ENCODE measurements at places on chromosomes 13 and 19.

DNA sequence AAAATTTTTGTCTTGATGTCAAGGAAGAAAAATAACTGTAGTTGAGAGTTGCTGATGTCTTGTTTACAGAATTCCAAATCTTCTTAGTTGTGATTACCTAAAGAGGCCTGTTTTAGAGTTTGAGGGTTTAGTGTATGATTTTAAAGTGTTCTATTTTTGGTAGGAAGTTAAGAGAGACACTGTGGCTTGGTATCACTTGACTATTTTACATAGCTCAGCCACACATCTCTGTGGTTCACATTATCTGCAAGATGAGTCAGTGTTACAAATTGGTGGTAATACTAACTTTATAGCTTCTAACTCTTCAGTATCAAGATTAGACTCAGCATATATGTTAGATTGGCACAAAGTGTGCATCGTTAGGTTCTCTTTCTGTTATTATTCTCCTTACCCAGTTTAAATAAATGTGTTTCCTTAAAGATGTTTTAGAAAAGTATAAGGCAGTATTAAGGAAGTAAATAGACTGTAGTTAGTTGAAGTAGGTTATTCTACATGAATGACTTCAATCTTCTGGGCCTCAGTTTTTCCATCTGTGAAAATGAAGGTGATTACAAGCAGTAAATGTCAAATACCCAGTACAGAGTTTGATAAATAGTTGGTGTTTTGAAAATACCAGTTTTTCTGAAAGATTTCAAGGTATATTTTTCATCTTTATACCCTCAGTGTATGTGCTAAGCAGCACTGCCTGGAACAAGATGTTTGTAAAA is 33.4 kb downstream of the COG6 start:
- no peak for DNase-seq

GRCh38 chr13:29753618-29754472 is 96.6 kb downstream of the UBL3 start:
- no peak for DNase-seq

DNA sequence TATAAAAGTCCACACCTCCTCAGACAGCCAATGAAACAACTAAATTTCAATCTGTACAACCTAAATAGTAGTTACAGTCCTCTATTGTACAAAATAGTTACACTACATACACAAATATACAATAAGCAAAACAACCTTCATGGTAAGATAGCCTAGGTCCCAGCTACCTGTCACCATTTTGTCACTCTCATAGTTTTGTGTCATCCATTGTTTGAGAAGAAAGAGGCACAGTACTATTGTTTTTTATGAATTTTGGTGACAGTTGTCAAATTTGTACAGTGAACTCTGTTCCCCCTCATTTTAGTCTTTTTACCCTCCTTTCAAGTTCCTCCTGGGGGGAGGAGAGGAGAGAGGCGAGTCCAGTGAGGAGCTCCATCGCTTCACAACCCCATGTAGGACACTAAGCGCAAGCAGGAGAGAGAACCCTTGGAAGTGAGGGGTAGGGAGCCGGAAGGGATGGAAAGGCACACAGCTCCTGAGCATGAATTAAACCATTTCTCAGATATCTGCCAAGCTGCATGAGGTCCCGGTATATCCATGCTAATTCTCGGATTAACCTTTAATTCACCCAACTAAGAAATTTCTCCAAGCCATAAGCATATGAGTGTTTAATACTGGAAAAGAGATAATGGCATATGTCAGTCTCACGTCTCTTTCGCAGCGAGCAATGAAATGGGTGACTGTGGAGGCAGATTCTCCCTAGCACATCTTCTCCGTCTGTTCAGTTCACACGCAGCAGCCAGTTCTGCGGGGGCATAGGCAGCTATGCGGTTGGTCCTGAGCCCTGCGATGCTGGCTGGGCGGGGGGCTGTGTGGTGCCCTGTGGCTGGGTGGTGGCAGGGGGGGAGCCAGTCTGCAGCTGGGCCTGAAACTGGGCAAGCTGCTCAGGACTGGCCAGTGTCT is 60.5 kb downstream of the SERP2 start:
- no peak for DNase-seq

DNA sequence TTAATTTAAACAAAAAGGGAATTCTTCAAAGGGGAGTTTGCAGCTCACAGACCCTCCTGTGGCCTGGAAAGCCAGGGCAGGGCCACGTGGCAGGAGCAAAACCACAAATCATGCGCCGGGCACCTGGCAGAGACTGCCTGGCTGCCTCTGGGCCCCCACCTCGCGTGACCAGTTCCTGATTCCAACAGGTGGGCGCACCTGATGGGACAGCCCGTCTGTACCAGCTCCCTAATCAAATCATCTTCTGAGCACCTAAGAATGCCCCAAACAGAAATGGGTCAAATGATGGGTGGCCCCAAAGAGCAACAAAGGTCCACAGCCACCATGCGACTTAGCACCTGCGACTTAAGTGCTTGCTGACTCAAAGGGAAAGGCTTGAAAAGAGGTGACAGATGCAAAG is 9.2 kb downstream of the TMTC4 start:
- DNase-seq: no peak

GRCh38 chr19:21047716-21048115 is 27.3 kb downstream of the ZNF430 start:
- no peak for DNase-seq

GRCh38 chr19:53772943-53773342 is 51.2 kb downstream of the NLRP12 start:
- peak; percentile 31 for DNase-seq

- no peak for DNase-seq
Measured at GRCh38 chr13:24694907-24695306, 14.7 kb downstream of the ATP12A start.

DNA sequence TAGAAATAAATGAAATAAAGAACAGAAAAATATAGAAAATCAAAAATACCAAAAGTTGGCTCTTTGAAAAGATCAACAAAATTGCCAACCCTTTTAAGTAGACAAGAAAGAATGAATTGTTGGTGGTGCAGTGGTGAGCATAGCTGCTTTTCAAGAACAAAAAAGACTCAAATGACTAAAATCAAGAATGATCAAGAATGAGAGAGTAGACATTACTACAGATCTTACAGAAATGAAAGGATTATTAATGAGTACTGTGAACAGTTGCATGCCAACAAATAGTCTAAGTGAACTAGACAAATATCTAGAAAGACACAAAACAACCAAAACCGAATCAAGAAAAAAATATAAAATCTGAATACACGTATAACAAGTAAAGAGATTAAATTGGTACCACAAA is 53.9 kb downstream of the FNDC3A start:
- DNase-seq: no peak

- DNase-seq: no peak
Measured at GRCh38 chr13:94706101-94706842, 6.1 kb downstream of the SOX21 start.

DNA sequence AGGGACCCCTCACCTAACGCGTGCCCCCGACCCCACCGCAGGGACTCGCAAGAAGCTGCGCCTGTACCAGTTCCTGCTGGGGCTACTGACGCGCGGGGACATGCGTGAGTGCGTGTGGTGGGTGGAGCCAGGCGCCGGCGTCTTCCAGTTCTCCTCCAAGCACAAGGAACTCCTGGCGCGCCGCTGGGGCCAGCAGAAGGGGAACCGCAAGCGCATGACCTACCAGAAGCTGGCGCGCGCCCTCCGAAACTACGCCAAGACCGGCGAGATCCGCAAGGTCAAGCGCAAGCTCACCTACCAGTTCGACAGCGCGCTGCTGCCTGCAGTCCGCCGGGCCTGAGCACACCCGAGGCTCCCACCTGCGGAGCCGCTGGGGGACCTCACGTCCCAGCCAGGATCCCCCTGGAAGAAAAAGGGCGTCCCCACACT is 4.7 kb upstream of the MYBPC2 start:
- DNase-seq: peak; percentile 30

- DNase-seq: no peak
Measured at GRCh38 chr13:37811441-37811840, 58.1 kb downstream of the TRPC4 start.

- no peak for DNase-seq
Measured at GRCh38 chr19:49415102-49415809, 8.0 kb downstream of the PTH2 start.

DNA sequence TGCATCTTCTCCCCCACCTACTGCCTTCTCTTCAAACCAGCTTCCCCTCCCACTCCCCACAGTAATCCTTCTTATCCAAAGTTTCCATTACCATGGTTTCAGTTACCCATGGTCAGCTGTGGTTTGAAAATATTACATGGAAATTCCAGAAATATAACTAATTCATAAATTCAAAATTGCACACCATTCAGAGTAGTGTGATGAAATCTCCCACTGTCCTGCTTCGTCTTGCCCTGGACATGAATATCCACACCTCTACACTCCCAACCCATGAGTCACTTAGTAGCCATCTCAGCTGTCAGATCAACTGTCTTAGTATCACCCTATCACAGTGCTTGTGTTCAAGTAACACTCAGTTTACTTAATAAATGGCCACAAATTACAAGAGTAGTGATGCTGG is 3.8 kb upstream of the KCTD12 start:
- no peak for DNase-seq

- no peak for DNase-seq
Measured at GRCh38 chr13:97716746-97717145, 236.7 kb upstream of the IPO5 start.

DNA sequence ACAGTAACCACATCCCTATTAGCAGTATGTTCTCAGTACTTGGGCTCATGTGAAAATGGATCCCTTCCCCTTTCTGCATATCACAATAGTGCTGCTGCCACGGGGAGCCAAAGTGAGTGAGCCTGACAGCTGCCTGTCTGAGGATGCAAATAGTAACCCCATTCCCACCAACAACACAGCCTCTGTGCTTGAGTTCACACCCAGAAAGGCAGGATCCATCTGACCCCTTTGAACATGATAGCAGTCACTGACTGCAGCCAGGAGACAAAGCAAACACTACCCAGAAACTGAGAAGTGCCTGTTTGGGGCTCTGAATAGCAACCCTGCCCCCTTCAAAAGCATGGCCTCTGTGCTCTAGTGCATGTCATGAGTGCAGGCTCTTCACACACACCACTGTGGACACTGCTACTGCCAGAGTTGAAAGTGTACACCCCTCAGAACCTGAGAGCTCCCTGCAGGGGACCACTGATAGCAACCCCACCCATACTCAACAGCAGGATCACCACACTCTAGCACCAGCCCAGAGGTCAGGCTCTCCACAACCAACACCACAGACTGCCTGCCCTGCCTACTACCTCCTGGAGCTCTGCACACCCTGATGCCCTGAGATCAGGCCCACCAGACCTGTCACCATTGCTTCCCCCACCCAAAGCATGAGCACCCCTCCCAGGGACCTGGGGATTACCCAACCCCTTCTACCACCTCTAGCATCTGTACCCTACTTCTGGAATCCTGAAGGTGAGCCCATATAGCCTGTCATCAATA is 1563.5 kb upstream of the PRR20A start:
- DNase-seq: no peak

- no peak for DNase-seq
Measured at GRCh38 chr19:40383668-40384248, 6.2 kb downstream of the HIPK4 start.

DNA sequence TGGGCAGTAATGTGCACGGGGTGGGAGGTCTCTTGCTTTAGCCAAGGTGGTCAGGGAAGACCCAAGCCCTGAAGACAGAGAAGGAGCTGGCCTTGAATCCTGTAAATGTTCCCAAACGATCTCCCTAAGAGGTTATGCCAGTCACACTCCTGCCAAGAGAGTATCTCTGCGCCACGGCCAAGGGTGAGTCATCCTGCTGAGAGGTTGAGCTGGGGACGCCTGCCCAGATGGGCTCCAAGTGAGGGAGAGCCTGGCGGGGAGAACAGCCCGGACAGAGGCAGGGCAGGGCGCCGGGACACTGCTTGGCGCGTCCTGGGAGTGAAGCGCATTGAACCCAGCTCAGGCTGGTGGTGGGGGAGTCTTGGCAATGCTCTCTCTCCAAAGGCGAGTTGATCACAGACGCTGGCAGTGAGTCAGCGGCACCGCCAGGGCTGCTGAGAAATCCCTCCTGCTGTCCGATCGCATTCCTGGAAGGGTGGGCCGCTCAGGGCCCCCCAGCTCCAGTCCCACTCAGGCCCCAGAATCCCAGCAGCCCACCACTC is 16.4 kb downstream of the SULT2B1 start:
- DNase-seq: peak; percentile 88

GRCh38 chr19:7947939-7948338 is 4.5 kb upstream of the TIMM44 start:
- DNase-seq: no peak

DNA sequence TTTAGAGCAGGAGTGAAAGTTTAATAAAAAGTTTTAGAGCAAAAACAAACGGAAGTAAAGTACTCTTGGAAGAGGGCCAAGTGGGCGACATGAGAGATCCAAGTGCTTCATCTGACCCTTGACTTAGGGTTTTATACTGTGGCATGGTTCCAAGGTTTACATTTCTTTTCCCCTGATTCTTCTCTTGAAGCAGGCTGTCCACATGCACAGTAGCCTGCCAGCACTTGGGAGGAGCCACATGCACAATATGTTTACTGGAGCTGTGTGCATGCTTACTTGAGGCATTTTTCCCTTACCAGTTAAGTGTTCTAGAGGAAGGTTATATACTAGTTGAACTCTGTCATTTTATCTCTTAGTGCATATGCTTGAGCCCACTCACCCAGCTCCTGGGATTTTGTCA is 295.6 kb downstream of the TBC1D4 start:
- no peak for DNase-seq

GRCh38 chr19:14830702-14831101 is 4.3 kb downstream of the OR7A5 start:
- DNase-seq: no peak

GRCh38 chr13:21124852-21125251 is 51.5 kb downstream of the SKA3 start:
- no peak for DNase-seq

- DNase-seq: no peak
Measured at GRCh38 chr13:62057286-62057685, 641.6 kb upstream of the PCDH20 start.

- no peak for DNase-seq
Measured at GRCh38 chr13:24168979-24169378, 8.5 kb downstream of the SPATA13 start.

- DNase-seq: no peak
Measured at GRCh38 chr13:47832458-47832972, 168.6 kb downstream of the SUCLA2 start.

GRCh38 chr19:49451430-49452181 is at the start of gene PIH1D1:
TSS of gene PIH1D1 (minus strand) at chr19:49451814. CDS start at chr19:49451574, 240 bp downstream.
- peak; percentile 99 for DNase-seq

- DNase-seq: no peak
Measured at GRCh38 chr13:87827479-87827878, 156.3 kb downstream of the SLITRK5 start.

- DNase-seq: no peak
Measured at GRCh38 chr19:5536337-5536894, 31.3 kb downstream of the TINCR start.

- DNase-seq: no peak
Measured at GRCh38 chr19:31749231-31749630, 400.0 kb upstream of the TSHZ3 start.

DNA sequence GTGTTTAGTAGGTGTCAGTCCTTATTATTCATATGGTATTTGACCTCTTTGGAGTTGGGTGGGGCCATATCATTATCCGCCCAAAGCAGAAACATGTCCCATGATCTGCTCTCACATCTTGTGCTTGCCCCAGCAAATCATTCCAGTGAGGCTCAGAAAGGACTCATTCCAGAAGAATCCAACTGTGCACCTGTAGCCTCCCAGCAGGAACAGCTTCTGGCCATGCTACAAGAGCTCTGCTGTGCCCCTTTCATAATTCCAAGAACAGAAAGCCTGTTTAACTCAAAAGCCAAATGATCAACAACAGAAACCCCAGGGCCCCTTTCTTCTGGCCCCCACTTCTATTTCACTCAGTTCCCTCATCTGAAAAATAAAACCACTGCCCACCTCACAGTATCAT is 673.1 kb downstream of the DIAPH3 start:
- DNase-seq: no peak

Data from fibroblast of the conjunctiva (primary cell).